ENCODE measurements at places on chromosomes 7 and 10.
A peak's percentile ranks its signal among the peaks of the same experiment; 100 is the strongest.

- no peak for DNase-seq
Observed at GRCh38 chr10:49280001-49280408, 19.0 kb upstream of the C10orf71 start.

DNA sequence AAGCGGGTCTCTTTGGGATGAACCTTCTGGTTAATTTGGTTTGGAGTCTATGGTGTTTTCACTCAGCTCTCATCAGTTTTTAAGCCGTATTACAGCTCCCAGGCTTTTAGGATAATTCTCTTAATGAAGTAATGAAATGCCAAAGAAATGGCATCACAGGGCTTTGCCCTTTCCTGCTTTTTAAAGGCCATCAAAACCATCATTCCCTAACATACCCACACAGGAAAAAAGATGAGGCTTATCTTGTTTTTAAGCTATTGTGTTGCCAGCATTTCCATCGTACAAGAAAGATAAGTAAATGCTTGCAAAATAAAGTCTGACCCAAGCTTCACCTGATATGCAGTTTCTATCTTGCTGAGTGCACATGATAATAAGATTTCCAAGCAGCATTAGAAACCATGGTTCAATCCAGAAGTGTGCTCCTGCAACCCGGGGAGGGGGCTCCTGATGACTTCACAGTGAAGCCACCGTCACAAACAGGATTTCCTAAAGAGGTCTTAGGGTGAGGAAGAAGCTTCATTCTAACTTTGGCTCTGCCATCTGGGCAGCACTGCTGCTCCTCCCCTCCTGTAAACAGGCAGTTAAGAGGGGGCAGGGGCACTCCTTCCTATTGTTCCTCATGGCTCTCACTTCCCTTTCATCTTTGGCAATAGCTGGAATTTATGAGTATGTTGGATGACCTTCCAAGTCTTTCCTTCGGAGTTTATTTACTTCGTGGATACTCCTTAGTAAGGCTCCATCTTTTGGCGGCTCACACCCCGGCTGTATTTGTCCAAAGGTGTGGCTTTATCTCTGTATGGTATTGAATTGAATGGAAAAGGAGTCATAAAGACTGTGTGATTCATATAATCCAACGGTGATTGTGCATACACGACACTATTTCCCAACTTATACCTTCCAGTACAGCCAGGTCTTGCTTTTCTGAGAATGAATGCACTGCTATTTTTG lies 55.2 kb upstream of the FAM133B start:
- peak; percentile 22 for DNase-seq

DNA sequence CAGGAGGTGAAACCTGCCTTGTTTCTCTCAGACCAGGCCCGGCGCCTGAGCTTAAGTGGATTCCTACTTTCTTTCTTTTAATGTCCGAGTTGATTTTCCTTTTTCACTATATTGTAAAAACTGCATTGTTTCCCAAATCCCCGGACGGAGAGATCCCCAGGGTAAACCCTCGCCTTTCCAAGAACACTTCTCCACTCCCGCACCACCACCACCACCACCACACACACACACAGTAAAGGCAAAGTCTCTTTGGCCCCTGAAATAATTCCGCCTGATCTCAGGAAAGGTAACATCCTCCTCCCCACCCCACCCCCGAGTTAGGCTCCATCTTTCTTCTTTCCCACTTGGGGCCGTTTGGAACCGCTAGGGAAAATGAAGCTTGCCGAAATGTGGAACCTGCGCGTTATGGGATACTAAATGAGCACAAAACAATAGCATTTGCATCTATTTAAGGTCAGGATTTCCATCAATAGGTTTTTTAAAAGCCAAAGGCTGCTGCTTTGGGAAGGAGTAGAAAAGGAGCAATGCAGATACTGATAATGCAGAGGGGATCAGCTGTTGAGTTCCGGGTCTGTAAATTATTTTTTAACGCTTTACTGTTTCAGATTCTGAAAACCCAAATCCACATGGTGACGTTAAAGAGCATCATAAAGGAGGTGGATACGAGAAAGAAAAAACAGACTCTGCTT lies 2.5 kb downstream of the HPSE2 start:
- DNase-seq: no peak

- DNase-seq: no peak
Observed at GRCh38 chr7:30084212-30084611, 50.6 kb upstream of the MTURN start.

DNA sequence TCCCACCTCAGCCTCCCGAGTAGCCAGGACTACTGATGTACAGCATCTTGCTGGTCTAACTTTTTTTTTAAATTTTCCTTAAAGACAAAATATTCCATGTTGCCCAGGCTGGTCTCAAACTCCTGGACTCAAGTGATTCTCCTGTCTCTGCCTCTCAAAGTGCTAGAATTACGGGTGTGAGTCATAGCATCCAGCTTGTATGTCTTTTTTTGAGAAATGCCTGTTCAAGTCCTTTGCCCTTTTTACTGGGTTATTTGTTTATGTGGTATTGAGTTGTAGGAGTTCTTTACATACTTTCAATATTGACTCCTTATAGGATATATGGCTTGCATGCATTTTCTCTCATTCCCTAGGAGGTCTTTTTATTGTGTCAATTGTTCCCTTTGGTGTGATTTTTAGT lies 486.4 kb downstream of the MAGI2 start:
- DNase-seq: no peak

GRCh38 chr7:158388928-158389327 lies 198.7 kb downstream of the PTPRN2 start:
- no peak for DNase-seq

GRCh38 chr7:120480472-120480871 lies 207.5 kb downstream of the KCND2 start:
- DNase-seq: no peak

DNA sequence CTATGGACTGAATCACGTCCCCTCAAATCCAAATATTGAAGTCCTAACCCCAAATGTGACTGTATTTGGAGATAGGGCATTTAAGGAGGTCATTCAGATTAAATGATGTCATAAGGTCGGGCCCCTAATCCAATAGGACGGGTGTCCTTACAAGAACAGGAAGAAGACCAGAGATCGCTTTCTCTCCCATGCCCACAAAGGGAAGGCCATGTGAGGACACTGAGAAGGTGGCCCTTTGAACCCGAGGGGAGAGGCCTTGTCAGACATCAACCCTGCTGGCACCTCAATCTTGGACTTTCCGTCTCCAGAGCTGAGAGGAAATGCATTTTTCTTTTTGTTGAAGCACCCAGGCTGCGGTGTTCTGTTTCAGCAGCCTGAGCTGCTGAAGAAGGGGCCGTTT lies 72.3 kb upstream of the KLF6 start:
- DNase-seq: no peak

DNA sequence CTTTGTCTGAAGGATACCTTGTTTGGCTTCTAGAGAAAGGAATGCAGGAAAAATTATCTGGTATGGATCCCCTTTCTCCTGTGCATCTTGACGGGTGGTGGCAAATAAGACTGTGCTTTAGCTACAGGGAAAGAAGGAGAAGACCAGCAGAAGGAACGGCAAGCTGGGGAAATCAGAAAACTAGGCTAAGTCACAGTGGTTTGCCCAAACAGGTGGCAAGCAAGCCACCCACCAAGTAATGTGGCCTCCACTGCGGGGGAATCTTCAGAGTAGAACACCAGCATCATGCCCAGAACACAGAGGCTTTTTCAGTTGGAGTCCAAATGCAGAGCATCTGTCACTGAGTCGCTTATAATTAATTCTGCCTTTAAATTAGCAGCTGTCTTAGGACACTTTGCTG lies 282.8 kb downstream of the PHF14 start:
- no peak for DNase-seq

- no peak for DNase-seq
Observed at GRCh38 chr10:69492091-69492745, 41.0 kb downstream of the TSPAN15 start.

DNA sequence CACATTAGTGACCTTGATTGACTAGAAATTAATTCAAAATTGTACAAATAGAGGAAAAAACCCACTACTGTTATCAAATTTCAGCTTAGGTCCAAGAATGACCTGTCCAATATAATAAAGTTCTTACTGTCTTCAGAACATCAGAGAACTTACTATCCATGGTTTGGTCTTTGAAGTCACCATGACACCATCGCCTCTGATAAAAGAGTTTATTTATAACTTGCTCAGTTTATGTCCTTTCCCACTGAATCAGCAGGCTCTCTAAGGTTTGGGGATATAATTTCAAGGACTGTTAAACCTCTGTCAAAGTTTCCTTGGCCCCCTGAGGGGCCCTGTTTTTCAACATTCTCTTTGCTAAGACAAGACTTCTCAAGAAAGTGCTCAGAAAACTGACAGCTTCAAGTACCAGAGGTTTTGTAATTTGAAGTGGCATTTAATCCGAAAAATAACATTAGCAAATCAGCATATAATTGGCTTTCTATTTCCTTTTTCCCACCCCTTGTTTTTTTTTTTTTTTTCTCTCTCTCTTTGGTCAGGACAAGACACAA lies 191.7 kb upstream of the FERD3L start:
- DNase-seq: no peak

GRCh38 chr10:13118784-13119410 lies 18.9 kb downstream of the OPTN start:
- DNase-seq: no peak

GRCh38 chr10:75532253-75532924 lies 101.0 kb downstream of the LRMDA start:
- no peak for DNase-seq

GRCh38 chr10:650441-650851 lies 39.0 kb downstream of the DIP2C start:
- no peak for DNase-seq

GRCh38 chr10:1233031-1233430 lies 176.8 kb downstream of the WDR37 start:
- DNase-seq: no peak

DNA sequence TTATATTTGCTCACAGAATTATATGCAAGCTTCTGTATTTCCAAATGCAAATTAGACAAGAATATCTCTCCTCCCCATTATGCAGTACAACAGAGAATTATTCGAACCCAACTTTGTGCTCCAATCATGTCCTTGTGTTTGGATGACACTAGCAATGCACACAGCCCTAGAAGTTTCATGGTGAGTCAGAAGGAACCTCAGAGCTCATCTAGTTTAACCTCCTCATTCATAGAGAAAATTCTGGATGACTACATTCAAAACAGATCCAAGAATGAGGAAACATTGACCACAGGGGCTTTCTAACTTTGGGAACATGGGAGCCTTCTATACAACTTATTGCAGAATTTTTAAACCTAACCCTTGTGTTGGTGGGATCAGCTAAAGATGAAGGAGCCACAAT lies 12.8 kb upstream of the ARID5B start:
- DNase-seq: no peak

DNA sequence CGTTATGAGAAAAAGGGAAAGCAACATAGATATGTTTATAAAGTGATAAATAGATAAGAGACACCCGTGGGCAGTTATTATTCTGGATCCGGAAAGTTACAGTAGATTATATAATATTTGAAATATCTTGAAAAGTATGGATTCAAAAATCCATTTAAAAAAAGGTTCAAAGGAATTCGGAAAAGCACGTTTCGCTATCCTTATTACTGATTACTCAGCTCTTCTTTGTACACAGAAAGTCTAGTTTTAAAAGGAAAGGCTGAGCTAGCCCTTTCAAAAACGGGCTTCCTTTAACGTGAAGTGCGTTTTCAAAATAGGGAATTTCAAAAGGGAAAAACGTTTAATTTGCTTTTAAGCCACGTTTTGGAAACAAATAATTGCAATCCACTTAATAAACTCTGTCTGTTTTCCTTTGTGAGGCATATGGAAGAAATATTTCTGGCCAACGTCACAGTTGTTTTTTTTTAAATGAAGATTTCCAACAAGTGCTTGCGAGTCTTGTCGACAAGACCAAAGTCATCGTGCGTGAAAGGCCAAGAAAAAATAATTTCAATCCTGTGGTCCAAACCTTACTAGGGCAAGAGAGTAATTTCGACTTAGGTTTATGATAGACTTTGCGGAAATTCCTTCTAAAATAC lies 2.2 kb upstream of the SKIDA1 start:
- no peak for DNase-seq

GRCh38 chr7:121371367-121371766 lies 24.7 kb downstream of the FAM3C start:
- no peak for DNase-seq

GRCh38 chr7:30789334-30789711 lies 18.1 kb downstream of the MINDY4 start:
- DNase-seq: no peak

- DNase-seq: no peak
Observed at GRCh38 chr10:15725603-15726002, 5.9 kb upstream of the ITGA8 start.

- no peak for DNase-seq
Observed at GRCh38 chr7:143948733-143949132, 5.9 kb upstream of the OR2F1 start.

DNA sequence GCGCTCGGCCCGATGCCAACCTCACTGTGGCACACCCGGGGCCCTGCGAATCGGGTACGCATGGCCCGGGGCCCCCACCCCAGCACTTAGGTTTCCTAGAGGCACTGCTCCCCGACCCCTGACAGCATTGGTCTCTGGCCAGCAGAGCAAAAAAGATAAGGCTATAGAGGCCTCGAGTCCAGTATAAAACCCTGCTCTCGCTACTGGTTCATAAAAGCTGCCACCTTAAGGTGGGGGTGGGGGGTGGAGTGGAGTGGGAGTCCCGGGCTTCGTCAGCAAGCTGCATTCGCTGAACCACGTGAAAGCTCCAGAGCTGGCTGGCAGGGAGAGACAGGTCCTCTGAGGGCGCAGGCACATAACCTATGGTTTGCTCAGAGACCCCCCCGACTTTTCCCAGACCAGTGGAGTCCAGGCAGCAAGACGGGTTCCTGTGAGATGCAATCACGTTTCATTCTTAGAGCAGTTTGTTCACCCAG lies 1.3 kb downstream of the KAZALD1 start:
- DNase-seq: no peak

DNA sequence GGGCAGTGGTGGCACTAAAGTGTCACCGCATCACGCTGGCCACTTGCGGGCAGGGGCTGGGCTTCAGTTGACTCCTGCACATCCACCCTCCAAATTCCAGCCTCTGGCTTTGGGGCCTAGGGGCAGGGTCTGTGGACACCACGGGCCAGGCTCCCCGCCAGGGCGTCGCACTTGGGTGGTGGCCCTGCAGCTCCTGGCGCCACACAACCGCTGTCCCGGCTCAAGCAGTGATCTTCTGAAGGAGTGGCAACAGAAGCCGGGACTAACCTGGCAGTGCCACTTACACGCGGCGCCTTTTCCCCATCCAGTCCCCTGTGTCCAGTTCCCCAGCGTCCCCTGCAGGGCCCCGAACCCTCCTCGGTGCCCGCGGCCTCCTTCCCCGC lies 134.3 kb upstream of the ZNF92 start:
- no peak for DNase-seq

DNA sequence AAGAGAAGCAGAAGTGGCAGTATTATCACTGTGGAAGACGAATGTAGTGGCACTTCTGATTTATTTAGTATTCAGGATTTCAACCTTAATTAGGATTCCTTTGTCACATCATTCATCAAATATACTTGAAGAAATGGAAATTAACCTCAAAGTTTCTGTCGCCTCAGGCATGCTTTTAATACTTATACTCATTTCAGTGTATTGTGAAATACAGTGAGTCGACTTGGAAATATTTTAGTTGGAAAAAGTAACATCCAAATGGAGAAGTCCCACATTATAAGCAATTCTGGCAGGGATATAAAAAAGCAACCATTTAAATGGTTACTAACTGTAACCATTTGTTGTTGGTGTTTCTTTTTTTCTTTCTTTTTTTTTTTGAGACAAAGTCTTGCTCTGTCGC lies 648.8 kb downstream of the ARL4A start:
- no peak for DNase-seq

GRCh38 chr10:124935946-124936345 lies 6.0 kb upstream of the ZRANB1 start:
- DNase-seq: no peak

GRCh38 chr10:117306674-117307073 lies 65.8 kb downstream of the SLC18A2 start:
- DNase-seq: no peak
